Type B pancreatic cell (in vitro differentiated cells): ENCODE measurements at places on chromosomes 16 and 17. TPM values are rescaled to one million over a fixed set of nuclear protein-coding genes. Genes with fewer than 3 reads are reported as not detected.

Gene MYCBPAP
- 0.88 and 4.1 TPM in 2 replicates for total RNA-seq

Gene KRT36
- total RNA-seq, result 0.17 and 0.83 TPM in 2 replicates

Gene AXIN2
- total RNA-seq, result 29.2 and 115 TPM in 2 replicates

Gene STH
- total RNA-seq, result not detected in 2 replicates

Gene NPIPA7
- total RNA-seq, result 3.5 and 8.0 TPM in 2 replicates

Gene CARD14
- 1.9 and 6.7 TPM in 2 replicates for total RNA-seq

Gene AKAP10
- 30.3 and 31.3 TPM in 2 replicates for total RNA-seq

Gene PRSS21
- not detected in 2 replicates for total RNA-seq

Gene HSD17B1
- 2.2 and 2.7 TPM in 2 replicates for total RNA-seq
